ENCODE measurements at places on chromosomes 7 and 10.

DNA sequence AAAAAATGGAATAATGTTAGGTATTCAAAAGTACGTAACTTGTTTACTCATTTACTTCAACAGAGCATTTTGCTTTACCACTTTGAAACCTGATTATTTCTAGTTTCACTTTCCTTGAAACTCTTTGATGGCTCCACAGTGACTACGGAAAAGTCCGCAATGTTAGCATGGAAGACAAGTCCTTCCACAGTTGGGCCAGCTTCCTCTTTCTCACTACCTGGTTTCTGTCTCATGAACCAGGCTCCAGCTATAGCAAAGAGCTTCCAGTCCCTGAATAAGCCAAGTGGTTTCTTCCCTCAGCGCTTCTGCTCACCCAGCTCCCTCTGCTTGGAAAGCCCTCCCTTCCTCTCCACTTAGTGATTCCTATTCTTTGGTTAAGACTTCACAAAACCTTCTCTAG lies 44.8 kb upstream of the SLC16A12 start:
- DNase-seq = no peak

DNA sequence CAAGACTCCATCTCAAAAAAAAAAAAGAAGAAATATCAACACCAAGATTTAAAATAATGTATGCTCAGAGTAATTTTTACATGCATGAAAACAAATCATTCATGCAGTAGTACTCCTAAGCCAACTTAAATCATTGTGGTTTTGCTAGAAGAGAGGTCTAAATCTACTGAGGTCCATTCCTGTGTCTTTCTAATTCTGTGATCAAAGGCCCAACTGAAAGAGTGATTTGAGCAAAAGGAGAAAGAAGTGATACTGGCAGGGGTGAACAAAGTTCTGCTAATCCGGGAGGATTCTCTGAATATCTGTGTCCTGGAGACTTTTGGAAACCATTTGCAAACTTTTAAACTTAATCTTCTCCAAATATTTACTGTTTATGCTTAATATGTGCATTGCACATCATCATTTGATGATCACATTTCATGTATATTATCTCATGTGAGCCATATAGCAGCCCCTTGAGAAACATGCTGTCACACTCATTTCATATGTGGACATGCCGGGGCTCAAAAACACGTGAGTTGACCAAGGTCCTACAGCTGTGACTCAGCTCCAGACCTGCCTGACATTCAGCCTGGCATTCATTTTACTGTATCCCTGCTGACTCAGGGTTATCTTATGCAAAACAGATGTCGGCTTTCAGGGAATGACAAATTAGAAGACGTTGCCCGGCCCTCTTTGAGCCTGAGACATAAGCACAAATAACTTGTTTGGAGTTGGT lies 76.4 kb downstream of the FAM107B start:
- DNase-seq = no peak

GRCh38 chr10:78470267-78471103 lies 436.8 kb downstream of the RPS24 start:
- no peak for DNase-seq

GRCh38 chr7:159038066-159038465 lies 106.6 kb downstream of the VIPR2 start:
- DNase-seq = no peak

DNA sequence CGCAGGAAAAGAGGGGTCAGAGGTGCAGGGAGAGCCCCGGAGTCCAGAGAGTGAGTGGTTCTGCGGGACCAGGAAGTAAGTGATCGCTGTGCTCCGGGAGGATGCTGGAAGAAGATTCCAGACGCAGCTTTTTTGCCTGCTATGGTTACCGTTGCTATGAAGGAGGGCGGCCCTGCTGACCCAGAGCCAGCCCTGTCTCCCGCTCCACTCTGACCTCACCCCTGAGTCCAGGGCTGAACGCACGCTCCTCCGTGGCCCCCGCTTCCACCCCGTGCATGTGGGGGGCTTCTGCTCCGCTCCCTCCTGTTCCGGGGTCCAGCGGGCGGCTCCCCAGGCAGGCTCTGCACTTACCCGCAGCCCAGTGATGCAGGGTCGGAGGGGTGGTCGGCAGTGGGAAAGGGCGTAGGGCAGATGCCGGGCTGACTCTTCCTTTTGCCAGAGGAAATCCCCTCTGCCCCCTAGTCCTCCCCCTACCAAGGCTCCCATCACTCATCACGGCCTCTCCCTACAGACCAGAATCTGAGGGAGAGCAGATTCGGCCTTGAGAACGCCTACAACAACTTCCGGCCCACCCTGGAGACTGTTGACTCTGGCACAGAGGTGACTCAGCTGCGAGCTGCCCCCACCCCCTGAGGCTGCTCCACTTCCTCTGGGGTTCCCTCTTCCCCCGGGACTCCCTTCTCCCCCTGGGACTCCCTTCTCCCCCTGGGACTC lies 2.7 kb upstream of the MUC17 start:
- peak; percentile 66 for DNase-seq

- no peak for DNase-seq
Observed at GRCh38 chr10:31977440-31978155, 49.0 kb upstream of the ARHGAP12 start.

GRCh38 chr7:152523916-152524315 lies 88.1 kb upstream of the KMT2C start:
- no peak for DNase-seq

DNA sequence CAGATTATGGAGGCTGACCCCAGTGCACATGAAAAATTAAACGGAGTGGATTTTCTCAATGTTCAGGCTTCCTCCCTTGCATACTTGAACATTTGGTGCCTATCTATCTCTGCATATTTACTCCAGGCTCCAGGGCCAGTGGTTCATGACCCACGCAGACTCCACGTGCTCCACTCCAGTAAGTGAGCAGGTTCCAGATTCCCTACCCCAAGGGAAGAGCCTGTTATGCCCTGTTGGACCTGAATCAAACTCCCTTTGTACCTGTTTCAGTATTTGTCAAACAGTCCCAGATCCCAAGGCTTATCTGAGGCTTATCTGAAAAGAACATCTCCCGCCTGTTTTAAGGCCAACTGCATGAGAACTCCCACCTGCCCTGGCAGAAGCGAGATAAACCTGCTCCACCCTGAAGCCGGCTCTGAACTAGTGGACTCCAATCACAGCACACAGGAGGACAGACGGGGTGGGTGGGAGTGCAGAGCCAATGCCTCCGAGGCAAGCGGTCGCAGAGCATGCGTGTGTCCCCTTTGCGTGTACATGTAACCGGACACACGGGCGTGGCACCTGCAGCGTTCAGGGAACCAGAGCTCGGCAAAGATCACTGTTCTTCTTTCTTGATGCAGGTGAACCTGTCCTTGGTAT lies 2.3 kb upstream of the FUOM start:
- no peak for DNase-seq

- no peak for DNase-seq
Observed at GRCh38 chr10:33306126-33306525, 28.3 kb downstream of the NRP1 start.

- no peak for DNase-seq
Observed at GRCh38 chr7:108313086-108313485, 143.2 kb downstream of the NRCAM start.

Measured in stimulated activated CD4-positive, alpha-beta T cell treated with anti-CD3 and anti-CD28 coated beads, Interleukin-4, amount 100 ng/mL, for 48 hours (primary cell).